ENCODE measurements at places on chromosomes 5 and 9.

- no peaks in the 10 kb centered on the region for H3K36me3 ChIP-seq
- peaks cover 15% of the 10 kb centered on the region for H3K4me1 ChIP-seq
- no peak overlapping the region for H3K27ac ChIP-seq
- H3K4me3 ChIP-seq, result no peak overlapping the region
- DNase-seq, result no peak
These were observed 3.1 kb upstream of the STC2 start for GRCh38 chr5:173331287-173331686.

DNA sequence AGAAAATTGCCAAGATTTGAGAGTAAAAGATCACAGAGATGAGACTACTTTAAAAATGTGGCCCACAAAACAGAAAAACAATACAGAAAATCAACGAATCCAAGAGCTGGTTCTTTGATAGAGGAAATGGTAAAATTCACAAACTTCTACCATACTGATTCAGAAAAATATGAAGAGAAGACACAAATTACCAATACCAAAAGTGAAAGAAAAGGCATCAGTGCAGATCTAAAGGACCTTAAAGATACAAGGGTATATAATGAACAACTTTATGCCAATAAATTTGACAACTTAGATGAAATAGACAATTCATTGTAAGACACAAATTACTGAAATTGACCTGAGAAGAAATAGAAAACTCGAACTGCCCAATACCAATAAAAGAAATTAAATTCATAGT lies 24.4 kb upstream of the SLC1A1 start:
- H3K4me1 ChIP-seq, result no peaks in the 10 kb centered on the region
- H3K36me3 ChIP-seq, result no peaks in the 10 kb centered on the region
- no peak for DNase-seq
- no peak overlapping the region for H3K27ac ChIP-seq
- peaks cover 6% of the 10 kb centered on the region for H3K27me3 ChIP-seq

DNA sequence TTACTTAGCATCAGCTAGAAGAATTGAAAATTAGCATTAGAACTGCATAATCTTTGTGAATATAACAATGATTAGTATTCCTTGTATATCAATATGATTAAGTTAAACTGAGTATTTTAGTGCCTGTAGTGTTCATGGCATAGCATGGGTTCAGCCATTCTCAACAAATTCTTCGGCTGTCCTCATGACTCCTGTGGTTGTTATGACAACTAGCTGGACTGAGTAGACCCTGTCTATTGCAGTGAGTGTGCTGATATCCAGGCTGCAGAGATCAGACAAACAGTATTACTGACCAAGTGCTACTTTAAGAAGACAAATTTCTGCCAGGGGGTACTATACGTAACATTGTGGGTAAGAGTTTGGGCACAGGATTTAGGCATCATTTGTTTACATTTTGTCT lies 125.9 kb downstream of the NUDT12 start:
- no peak overlapping the region for H3K4me3 ChIP-seq
- H3K4me1 ChIP-seq, result no peaks in the 10 kb centered on the region
- H3K36me3 ChIP-seq, result no peaks in the 10 kb centered on the region
- no peak for DNase-seq
- H3K27ac ChIP-seq, result no peak overlapping the region
- H3K27me3 ChIP-seq, result no peaks in the 10 kb centered on the region

DNA sequence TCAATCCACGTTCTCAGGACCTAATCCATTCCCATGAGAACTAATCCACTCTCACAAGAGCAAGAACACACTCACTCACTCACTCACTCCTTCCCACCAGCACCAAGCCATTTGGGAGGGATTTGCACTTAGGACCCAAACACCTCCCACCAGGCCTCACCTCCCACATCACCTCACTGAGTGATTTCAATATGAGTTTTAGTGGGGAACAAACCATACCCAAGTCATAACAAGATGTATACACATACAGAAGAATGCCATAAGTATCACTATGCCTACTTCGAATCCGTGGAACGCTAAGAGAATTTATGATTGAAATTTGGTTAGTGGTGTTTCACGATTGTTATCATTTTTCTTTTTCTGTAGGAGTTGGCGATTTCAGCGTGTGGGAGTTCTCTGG lies 29.3 kb upstream of the CTSL start:
- no peak overlapping the region for H3K27ac ChIP-seq
- H3K4me3 ChIP-seq, result no peak overlapping the region
- H3K36me3 ChIP-seq, result no peaks in the 10 kb centered on the region
- H3K27me3 ChIP-seq, result peaks cover 8% of the 10 kb centered on the region
- no peak for DNase-seq
- H3K4me1 ChIP-seq, result no peaks in the 10 kb centered on the region

GRCh38 chr5:135694906-135695305 lies 116.1 kb upstream of the CXCL14 start:
- H3K27ac ChIP-seq, result no peak overlapping the region
- no peak for DNase-seq
- H3K4me3 ChIP-seq, result no peak overlapping the region
- peaks cover 20% of the 10 kb centered on the region for H3K27me3 ChIP-seq

DNA sequence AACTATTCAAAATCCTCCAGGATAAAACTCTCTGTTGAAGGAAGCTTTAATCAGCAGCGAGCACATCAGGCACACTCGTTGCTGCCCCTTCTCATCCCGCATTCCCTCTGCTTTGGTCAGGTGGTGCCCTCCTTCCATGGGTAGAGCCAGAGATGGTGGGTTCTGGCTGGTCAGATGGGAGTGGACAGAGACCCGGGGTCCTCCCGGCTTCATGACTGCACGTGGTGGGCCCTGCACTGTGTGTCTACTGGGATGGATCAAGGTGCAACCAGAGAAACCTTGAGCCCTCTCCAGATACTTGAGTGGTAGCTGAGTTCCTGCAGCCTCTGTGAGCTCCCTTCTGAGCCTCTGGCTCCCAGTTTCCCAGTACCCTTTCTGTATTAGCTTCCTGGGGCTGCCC lies 36.3 kb downstream of the ROPN1L start:
- peaks cover 53% of the 10 kb centered on the region for H3K27me3 ChIP-seq
- H3K27ac ChIP-seq, result no peak overlapping the region
- H3K4me1 ChIP-seq, result no peaks in the 10 kb centered on the region
- no peak overlapping the region for H3K4me3 ChIP-seq

GRCh38 chr9:80040457-80040856 lies 468.7 kb downstream of the TLE4 start:
- no peaks in the 10 kb centered on the region for H3K36me3 ChIP-seq
- peaks cover 11% of the 10 kb centered on the region for H3K27me3 ChIP-seq
- H3K4me1 ChIP-seq, result no peaks in the 10 kb centered on the region
- H3K4me3 ChIP-seq, result no peak overlapping the region
- DNase-seq, result no peak
- no peak overlapping the region for H3K27ac ChIP-seq

- no peaks in the 10 kb centered on the region for H3K36me3 ChIP-seq
- DNase-seq, result no peak
These were observed 157.1 kb upstream of the CDH6 start for GRCh38 chr5:31036411-31036810.

DNA sequence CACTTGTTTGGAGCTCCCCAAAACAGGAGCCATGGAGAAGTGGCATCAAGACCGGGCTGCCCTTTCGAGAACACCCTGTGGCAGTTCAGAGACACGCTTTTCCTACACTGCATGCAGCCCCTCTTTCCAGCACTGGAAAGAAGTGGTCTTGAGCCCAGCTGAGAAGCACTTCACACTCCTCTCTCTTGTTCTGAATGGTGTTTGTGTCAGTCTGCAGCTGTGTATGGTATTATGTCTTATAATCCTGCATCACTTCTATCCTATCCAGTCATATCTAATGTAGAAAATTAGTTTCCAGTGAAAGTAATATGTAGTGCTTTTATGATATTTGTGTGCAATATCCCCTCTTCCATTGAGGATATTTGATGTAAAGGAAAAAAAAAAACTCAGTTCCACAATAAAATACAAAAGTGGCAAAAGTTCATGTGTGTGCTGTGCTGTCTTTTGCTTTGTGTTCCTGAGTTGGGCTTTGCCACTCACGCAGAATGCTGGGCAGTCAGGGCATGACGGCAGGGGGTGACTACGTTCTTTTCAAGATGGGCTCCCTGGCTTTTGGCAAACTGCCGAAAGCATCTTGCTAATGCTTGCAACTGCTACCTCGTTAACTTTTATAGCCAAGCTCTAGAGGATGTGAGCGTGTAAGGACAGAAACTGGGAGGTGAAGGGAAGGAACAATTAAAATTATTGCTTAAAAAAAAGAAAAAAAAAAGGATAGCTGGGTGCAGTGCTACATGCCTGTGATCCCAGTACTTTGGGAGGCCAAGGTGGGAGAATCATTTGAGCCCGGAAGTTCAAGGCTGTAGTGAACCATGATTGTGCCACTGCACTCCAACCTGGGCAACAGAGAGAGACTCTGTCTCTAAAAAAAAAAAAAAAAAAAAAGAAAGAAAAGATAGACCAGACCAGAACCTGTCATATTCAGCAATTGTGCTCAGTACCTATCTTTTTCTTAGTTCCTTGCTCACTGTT lies 102.2 kb downstream of the MAP1B start:
- H3K4me3 ChIP-seq, result no peak overlapping the region
- no peaks in the 10 kb centered on the region for H3K36me3 ChIP-seq
- H3K4me1 ChIP-seq, result no peaks in the 10 kb centered on the region
- H3K27ac ChIP-seq, result peak overlapping the region; percentile 14

- no peak overlapping the region for H3K4me3 ChIP-seq
- H3K27me3 ChIP-seq, result no peaks in the 10 kb centered on the region
These were observed 36.4 kb downstream of the RNF180 start for GRCh38 chr5:64201996-64202395.

DNA sequence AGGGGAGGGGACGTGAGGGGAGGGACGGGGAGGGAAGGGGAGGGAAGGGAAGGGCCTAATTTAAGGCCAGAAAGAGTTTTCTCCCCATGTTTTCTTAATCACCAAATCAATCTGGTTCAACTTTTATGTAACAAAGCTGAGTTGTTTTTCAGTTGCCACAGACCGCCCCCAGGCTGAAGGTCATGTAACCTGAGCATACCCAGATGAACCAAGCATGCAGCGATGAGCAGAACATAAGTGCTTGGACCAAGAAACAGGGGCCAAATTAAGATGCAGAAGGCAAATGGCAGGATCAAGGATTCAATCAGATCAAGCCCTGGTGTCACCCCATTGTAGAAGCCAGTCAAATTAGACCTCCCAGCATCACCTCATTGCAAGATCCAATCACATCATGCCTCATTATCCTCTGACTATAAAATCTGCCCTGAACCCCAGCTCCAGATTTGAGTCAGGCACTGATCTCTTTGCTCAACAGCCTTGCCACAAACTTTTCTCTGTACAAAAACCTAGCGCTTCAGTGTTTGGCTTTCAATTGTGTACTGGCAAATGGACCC lies 113.5 kb upstream of the TNPO1 start:
- H3K4me1 ChIP-seq, result no peaks in the 10 kb centered on the region
- DNase-seq, result no peak
- H3K27me3 ChIP-seq, result peaks cover 39% of the 10 kb centered on the region
- no peak overlapping the region for H3K4me3 ChIP-seq
- H3K27ac ChIP-seq, result no peak overlapping the region

DNA sequence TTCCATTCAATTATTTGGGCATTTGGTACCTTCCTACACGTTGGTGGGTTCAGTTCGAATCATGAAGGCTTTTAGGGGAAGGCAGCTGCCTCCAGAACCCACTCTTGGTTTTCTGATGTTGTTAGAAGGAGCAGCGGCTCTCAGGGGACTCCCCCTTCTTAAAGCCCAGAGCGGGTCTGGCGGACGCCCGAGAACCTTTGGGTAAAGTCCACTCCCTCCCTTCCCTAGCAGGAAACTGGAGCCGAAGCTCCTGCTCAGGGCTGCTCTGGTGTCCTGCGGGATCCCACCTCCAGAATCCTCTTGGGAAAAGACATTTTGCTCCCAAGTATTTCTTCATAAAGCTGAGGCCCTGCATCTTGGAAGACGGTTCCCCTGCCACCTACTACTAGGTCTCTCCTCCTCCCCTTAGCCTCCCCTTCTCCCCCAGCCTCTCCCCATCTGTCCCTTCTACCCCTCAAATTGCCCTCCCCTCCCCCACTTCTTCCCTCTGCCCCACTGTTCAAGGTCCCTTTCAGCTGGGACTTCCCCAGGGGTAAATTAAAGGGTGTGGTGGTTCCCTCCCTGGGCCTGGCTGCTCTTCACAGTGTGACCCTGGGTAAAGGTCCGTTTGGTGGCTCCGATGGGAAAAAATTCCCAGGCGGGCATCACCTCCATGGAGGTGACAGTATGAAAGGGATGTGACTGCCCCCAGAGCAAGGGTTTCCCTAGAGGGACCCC lies 9.3 kb downstream of the IRX4 start:
- DNase-seq, result no peak
- H3K27me3 ChIP-seq, result peaks cover 34% of the 10 kb centered on the region
- no peaks in the 10 kb centered on the region for H3K36me3 ChIP-seq

DNA sequence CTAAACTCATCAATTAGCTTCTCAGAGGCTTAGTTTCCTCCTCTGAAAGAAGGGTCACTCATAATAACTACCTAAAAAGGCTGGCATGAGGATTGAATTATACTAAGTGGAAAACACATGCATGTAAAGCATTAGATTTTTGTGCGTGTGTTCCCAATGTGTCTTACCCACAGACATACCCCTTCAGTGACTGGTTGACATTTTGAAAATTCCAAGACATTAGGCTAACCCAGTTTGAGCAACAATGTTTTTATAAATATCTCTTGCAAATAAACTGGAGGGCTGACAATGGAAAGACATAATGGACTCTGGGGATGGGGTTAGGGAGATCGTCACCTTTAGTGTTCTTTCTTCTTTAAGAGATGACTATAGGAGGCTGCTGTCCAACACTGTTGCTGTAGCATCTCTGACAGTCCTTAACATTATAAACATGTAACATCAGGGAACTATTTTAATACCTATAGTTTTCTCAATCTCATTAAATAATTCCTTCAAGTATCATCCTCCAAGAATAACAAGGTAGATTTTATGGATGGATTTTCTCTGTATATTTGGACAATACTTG lies 24.3 kb downstream of the HMHB1 start:
- DNase-seq, result no peak
- no peak overlapping the region for H3K27ac ChIP-seq
- no peaks in the 10 kb centered on the region for H3K36me3 ChIP-seq

GRCh38 chr5:165360784-165361542 lies 1855.5 kb downstream of the MAT2B start:
- no peak overlapping the region for H3K4me3 ChIP-seq
- no peak for DNase-seq
- no peaks in the 10 kb centered on the region for H3K36me3 ChIP-seq
- no peaks in the 10 kb centered on the region for H3K4me1 ChIP-seq
- H3K27me3 ChIP-seq, result no peaks in the 10 kb centered on the region

GRCh38 chr5:126009566-126009965 lies 413.6 kb upstream of the GRAMD2B start:
- no peak overlapping the region for H3K4me3 ChIP-seq
- no peak overlapping the region for H3K27ac ChIP-seq
- no peaks in the 10 kb centered on the region for H3K4me1 ChIP-seq

DNA sequence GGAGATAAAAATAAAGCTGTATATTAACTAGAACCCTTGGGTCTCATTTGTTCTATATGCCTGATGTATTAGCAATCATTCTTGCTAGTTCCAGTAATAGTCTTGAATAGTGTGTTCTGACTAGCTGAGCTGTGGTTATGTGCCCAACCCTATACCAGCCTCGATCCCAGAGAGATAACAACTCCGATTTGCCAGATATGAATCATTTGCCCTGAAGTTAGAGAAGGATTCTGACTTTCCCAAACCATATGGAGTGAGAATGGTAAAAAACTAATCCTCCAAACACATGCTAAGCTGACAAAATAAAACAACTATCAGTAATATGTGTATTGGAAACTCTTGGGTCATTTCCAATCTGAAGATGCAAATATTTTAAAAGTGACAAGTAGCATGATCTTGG lies 64.8 kb downstream of the ALDH1A1 start:
- H3K27me3 ChIP-seq, result peaks cover 33% of the 10 kb centered on the region
- no peak for DNase-seq
- H3K4me1 ChIP-seq, result no peaks in the 10 kb centered on the region
- peaks cover 3% of the 10 kb centered on the region for H3K36me3 ChIP-seq
- H3K4me3 ChIP-seq, result no peak overlapping the region
